Kidney (tissue), 22 donors: ENCODE measurements at places on chromosomes 3 and 15. TPM values are rescaled to one million over a fixed set of nuclear protein-coding genes. Genes with fewer than 3 reads are reported as not detected.

DNA sequence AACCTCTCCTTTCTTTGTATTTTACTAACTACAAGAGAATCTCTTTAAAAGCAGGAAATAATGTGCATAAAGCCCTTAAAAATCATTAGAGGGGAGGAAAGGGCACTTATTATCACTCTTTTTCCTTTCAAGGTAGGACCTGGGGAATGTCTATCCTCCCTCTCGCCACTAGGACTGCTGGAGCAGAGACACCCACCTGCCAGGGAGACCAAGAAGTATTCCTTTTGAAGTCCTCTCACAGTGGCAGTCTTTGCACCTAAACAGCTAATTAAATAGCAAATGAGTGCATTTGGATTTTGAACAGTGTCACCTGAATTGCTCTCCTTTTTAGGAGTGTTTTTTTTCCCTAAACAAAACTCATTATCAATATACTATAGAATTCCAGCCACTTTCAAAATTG lies 874.1 kb downstream of the ZPLD1 start:
- no peak for DNase-seq

GRCh38 chr3:25423780-25424588 lies 4.1 kb upstream of the RARB start:
- DNase-seq: peak; percentile 42

DNA sequence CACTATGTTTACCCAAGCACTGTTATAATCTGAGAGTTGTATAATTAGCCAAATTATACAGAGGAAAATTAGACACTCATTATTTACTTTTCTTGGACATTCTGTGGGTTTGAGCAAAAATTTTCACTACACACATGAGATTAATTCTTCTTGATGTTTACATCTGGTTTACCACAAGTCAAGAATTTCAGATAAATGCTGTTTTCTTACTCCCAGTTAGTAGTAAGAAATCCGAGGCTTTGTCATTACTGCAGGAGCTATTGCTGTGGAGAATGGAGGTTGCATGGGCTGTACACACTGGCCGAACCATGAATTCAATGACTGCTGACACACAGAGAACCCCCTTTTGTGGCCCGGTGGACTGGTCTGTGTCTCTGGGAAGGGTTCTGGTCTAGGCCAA lies 207.7 kb upstream of the CFAP20DC start:
- DNase-seq: no peak

The GNAT1 gene
- not detected for polyA plus RNA-seq
